ENCODE measurements at places on chromosomes 5 and 9. TPM values are rescaled to one million over a fixed set of nuclear protein-coding genes. Genes with fewer than 3 reads are reported as not detected.

GRCh38 chr9:123725389-123725788 lies 204.5 kb downstream of the DENND1A start:
- DNase-seq = no peak

Gene MROH2B
- not detected for total RNA-seq

GRCh38 chr9:131020388-131020787 lies 11.4 kb downstream of the LAMC3 start:
- DNase-seq = no peak

DNA sequence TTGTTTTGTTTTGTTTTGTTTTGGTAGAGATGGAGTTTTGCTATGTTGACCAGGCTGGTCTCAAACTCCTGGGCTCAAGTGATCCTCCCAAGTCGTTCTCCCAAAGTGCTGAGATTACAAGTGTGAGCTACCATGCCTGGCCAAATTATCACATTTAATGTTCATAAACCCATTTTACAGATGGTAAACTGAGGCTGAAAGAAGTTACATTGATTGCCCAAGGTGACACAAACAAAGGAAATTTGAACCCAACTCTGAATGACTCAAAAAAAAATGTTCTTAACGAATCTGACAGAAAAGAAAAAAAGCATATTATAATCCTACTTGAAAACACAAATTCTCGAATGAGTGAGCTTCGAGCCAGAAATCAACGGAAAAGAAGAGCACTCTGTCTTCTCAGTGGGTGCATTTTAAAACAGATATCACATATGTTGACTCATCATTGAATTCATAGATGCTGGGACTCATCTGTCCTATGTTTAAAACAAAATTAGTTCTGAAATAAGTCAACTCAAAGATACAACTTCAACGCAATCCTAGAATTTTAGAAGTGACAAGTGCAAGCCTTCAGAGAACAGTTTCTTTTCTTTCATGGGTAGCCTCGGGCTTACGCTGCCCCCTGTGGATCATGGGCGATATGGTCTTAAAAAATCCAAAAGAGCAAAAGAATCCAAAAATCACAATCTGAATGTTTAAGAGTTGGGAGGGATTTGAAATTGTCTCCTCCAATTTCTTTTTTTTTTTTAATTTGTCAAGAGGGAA lies 28.4 kb downstream of the TIMD4 start:
- no peak for DNase-seq

DNA sequence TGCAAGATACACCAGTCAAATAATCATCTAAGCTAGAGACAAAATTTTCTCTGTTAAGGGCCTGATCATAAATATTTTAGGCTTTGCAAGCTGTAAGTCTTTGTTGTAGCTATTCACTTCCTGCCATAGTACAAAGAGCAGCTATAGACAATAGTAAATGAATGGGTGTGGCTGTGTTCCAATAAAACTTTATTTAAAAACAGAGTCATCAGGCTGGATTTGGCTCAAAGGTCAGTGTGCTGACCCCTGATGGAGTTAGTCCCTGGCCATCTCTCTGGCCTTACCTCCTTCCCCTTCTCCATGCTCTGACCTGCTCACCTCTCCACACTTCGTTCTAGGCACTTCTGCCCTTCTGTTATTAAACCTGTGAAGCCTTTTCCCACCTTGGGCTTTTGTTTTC lies 86.0 kb downstream of the DRD1 start:
- no peak for DNase-seq

GRCh38 chr5:94024101-94024500 lies 282.7 kb upstream of the POU5F2 start:
- no peak for DNase-seq

DNA sequence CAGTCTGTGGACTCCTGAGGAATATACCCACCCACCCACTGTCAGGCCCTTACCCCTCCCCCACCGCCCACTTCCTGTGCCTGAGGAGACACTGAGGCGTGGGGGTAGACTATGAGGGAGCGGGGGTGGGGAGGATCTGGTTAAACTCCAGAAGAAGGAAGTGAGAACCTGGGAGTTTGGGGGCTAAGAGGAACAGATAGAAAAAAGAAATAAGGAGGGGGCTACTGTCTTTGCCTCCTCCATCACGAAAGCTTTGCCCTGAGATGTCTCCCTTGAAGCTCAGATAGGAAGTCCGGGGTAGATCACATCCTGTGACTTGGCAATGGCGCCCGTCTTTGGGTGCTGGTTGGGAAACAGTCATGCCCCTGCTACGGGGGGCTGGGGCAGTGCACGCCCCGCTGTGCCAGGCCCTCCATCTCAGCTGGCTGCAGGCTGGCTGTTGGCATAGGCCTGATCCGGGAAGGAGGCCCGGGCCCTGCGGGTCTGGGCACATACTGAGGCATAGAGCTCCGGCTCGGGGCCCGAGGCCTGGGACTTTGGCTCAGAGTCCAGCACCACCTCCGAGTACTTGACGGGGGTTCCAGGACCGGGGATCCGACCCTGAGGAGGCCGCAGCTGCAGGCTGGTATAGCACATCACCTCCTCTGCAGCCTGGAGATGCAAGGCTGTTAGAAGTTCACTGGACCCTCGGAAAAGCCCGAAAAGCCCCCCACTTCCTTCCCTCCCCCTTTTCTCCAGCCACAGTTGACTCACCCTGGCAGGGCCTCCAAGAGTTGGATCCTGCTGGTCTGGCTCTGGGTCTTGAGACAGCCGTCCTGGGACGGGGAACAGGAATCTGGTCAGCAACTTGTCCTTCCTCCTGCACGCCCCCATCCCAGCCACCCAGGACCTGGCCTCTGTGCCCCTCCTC lies 1.0 kb downstream of the SIT1 start:
- no peak for DNase-seq

- DNase-seq = no peak
These were observed 1158.6 kb downstream of the CDH12 start for GRCh38 chr5:21694567-21694966.

Gene SLC2A8
- total RNA-seq = 34.5 TPM

Gene KLHL3
- total RNA-seq = 3.0 TPM

DNA sequence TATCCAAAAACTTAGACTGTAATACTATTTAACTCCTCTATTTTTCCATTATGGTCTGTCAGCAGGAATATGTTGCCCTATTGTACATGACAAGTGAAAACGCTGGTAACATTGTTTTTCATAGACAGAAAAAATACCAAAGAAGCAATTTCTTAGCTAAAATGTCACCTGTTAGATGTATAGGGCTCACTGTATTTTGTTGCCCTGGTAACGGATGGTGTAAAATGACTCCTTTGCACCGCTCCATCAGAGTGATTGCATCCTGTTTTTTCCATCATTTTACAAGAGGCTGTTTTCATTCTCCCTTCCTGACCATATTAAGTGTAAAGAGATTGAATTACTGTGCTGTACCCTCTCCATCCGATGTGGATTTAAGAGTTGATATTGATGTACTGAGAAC lies 460.1 kb upstream of the TLE4 start:
- DNase-seq = no peak

DNA sequence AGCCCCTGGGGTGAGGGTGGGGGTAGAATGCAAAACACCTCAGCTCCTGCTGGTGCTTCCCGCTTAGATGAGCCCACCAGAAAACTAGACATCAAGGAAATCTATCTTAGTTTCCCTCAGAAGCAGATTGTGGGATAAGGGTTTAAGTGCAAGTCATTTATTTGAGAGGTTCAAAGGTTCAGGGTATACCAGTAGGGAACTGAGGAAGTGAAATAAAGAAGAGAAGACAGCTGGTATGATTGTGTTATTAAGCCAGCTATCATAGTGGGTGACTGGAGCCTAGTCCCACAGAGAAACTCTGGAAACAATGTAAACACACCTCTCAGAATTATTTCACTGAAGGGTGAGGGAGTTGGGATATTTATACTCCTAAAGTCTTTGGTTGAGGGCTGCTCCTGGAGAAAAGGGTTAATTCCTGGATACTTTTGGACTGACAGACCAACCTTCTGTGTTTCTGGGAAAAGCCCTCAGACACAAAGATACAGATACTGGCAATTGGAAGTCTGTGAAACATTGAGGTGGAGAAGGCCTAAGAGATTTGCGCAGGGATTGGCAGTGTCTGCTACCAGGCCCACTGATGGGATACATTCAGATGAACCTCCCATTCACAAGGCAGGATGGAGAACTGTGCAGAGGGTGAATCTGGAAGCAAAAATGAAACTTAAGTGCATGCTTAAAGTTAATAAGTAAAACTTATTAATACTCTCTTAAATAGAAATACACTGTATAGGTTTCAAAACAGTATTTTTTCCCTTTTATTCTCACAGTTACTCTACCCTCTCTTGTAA lies 6.4 kb upstream of the DCTN4 start:
- no peak for DNase-seq

DNA sequence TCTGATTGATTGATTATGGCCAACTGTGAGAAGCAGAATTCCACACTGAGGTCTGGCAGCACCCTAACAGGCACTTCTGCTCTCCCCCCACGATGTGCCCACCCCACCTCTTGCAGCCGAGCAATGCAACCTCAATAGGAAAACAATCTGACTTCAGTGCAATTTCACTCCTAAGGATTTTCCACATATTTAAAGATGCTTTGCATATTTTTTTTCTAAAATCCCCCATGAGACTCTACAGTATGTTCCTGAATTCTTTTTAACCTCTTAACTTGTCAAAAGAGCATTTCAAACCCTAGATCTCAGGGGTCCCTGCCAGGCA lies 243.1 kb downstream of the AUH start:
- no peak for DNase-seq

GRCh38 chr5:76690037-76690679 lies 25.8 kb upstream of the F2R start:
- DNase-seq = no peak

Gene DMRT3
- total RNA-seq = not detected

Gene NSG2
- total RNA-seq = 5.4 TPM

Gene FRMPD1
- not detected for total RNA-seq

DNA sequence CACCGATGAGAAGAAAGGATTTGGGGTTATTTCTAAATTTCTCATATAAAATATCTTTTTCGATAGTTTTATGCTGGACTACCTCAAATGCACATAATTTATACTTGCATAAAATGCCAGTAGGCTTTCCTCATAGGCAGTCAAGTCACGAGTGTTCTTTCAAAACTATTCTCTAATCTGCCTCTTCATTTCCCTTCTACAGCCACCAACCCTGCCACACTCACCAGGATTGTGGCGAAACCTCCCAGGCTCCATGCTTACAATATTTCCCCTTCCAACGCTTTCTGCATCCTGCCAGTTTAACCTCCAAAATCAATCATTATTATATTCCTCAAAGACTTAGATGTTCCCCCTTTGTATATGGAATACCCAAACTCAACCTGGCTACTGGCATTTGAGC lies 65.4 kb downstream of the FRMD3 start:
- DNase-seq = no peak

DNA sequence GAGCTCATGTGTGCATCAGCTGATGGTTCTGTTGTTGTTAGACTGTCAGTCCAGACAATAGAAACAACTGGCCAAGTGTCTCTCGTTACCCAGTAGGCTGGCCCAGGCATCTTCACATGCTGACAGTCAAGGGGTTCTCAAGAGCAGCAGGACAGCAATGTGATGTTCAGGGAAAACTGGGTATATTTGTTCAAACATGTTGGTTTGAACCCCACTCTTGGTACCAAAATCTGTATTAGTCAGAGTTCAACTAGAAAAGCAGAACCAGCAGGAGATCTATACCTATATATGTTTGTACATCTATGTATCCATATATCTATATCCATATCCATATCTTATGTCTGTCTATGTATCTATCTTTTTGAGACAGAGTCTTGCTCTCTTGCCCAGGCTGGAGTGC lies 108.1 kb downstream of the LRRC70 start:
- no peak for DNase-seq

DNA sequence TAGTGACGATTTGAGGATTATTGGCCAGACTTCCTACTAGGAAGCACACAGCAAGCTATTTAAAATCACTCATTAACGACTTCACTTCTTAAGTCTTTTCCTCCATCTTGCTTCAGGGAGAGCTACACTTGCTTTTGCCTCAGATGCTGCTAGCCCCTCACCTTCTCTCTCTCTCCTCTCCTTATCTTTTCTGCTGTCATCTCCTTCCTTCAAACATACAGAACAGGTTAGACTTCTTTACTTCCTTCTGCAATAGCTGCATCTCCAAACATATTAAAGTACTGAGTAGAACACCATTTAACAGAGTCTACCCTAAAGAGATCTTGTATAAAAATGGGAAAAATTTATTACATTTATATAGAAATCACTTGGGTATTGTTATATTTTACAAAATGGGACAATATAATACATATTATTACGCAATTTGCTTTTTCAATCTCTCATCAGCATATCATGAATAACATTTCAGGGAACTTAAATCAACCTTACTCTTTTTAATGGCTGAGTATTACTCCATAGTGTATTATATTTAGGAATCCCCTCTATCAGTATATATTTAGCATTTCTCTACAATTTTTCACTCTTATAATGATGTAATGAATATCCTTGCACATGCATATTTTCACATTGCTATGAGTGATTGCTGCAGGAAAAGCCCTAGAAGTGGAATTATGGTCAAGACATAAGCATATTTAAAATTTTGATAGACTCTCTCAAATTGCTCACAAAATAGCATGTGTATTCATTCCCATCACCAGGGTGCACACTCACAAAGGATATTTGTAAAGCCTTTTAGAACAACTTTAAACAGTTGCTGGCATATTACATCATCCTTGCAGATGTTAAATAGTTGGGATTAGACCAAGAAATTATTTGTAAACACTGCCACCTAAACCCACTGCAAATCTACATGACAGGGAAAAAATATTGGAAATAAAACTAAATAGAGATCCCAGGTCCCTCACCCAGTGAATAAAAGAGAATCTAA lies 164.5 kb upstream of the NFIB start:
- no peak for DNase-seq

DNA sequence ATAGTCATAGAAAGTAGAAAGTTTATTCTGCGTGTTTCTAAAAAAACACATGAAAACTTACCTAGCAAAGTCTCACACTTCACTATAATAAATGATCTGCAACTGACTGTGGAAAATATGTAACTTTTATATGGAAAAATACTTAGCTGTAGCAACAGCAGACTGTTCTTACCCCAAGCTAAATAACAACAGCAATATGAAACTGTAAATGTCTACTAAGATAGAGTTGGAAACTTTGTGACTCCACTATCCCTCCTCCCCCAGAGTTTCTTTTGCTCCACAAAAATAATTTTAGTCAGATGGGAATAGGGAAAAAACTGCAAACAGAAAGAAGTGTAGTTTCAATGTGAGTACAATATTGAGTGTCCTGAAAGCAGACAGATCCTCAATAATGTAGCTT lies 21.0 kb downstream of the MLLT3 start:
- DNase-seq = no peak

Gene KCNV2
- total RNA-seq = not detected

DNA sequence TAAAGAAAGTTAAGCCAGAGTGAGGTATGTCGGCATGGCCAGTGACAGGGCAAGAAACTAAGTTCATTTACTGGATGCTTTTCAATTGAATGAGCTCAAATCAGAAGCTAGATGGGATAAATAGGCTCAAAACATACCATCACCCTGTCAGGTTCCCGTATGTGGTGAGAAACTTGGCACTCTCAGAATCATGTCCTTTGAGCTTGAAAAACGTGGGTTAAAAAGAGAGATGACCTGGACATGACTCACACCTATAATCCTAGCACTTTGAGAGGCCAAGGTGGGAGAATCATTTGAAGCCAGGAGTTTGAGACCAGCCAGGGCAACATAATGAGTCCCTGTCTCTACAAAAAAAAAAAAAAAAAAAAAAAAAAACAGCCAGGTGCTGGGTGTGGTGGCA lies 121.7 kb upstream of the RGMB start:
- DNase-seq = no peak

Gene C9orf50
- not detected for total RNA-seq

All from esophagus muscularis mucosa (tissue), 4 donors.